ENCODE measurements at places on chromosomes 3 and 15. TPM values are rescaled to one million over a fixed set of nuclear protein-coding genes. Genes with fewer than 3 reads are reported as not detected.
A peak's percentile ranks its signal among the peaks of the same experiment; 100 is the strongest.

DNA sequence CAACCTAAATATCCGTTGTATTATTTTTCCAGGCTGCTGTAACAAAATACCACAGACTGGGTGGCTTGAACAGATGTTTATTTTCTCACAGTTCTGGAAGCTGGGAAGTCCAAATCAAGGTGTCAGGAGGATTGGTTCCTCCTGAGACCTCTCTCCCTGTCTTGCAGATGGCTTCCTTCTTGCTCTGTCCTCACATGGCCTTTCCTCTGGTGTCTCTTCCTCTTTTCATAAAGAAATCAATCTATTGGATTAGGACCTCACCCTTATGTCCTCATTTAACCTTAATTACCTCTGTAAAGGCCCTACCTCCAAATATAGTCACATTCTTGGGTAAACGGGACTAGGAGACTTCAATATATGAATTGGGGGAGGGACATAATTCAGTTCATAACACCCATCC lies 89.2 kb upstream of the PLCL2 start:
- DNase-seq: no peak

DNA sequence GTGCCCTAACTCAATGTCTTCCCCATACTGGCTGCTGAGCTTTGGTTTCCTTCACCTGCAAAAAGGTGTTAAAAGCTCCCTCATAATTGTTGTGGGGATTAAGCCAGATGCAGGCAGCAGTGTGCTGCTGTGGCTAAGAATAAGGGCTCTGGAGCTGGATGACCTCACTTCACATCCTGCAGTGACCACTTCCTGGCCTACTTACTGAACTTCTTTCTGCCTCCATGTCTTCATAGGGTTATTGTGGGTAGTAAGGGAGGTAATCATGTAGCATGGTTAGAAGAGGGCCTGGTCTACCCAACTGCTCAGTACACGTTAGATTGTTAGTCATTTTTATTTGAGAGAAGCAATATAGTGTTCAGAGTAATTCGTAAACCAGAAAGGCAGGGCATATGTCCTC lies 18.4 kb downstream of the GYG1 start:
- DNase-seq: peak; percentile 84

DNA sequence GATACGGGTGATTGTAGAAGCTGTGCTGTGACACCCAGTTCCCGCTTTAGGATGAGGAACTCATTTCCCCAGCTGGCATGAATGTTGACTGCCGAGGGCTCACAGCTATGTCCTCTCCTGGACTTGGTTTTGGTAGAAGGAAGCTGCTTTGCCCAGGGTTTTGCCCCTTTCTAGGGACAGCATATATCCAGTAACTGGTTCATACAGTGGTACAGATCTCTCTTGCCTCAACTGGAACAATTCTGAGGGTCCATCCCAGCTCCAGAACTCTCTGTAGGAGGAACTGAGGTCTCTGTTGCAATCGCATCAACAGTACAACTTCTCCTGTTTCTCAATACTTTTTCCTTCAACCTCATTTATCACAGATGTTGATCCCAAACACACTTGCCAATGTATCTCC lies 54.5 kb upstream of the FNDC3B start:
- no peak for DNase-seq

GRCh38 chr3:99175276-99175812 lies 273.8 kb upstream of the DCBLD2 start:
- no peak for DNase-seq

DNA sequence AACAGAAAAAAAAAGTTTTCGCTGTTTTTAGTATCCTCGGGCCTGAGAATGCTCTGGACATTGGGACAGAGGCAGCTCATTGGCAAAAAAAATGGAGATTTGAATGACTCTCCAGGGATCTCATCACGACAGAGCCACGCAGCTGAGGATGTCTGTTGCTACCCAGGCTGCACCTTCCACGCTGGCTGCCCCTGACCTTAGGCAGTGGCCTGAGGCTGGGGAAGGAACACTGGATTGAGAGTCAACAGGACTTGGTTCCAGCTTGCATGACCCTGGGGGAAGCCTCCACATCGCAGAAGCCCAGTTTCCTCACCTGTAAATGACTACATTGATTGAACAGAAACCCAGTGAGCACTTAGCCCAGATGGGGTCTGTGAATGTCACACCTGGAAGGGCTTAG lies 8.7 kb upstream of the ACSBG1 start:
- DNase-seq: no peak

Gene C3orf49
- total RNA-seq: not detected

Gene TM4SF18
- not detected for total RNA-seq

Gene MST1
- 7.6 TPM for total RNA-seq
